ENCODE measurements at places on chromosomes 13 and 19.
A peak's percentile ranks its signal among the peaks of the same experiment; 100 is the strongest.

DNA sequence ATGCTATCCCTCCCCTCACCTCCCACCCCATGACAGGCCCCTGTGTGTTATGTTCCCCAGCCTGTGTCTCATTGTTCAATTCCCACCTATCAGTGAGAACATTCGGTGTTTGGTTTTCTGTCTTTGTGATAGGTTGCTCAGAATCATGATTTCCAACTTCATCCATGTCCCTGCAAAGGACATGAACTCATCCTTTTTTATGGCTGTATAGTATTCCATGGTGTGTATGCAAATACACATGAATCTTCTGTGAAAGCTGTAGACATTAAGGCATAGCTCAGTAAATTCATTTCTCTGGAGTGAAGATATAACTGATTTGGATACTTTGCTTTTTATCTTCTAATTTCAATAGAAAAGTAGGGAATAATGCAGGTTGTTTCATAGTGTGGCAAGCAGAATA, 125.8 kb upstream of the C1QTNF9B start:
- no peak for DNase-seq

DNA sequence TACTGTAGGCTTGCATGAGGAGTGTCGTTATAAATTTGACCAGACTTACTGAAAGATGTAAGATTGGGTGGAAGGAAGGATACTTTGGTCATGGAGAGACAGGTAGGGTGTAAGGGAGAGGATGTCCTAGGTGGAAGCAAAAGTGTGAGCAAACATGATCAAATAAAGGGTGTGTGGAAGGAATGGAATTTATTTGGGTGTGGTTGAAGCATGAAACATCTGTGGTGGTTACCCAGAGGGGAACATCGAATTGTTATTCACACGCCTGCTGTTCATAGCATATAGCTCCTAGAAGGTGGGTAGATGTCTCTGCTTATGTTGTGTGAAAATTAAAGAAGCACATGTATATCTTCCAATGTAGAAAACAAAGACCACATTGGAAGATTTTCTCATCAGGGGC, 157.7 kb downstream of the ATP8A2 start:
- DNase-seq = no peak

DNA sequence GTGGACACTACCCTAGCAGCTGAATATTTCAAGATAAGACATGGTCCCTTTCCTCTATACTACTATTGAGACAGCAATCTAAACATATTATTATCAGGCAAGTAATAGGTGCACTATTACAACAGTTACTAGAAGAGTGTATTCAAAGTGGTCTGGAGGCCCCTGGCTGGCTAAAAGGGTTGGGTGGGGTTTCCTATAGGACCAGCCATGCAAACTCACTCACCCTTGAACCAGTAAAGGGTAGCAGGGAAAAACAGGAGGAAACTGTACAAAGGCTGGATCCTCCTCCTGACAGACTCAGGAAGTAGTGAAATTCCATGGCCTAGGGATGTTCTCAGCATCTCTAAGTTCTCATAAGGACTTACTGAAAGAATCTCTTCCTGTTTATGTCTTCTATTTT, 7.7 kb downstream of the SMAD9 start:
- no peak for DNase-seq

- no peak for DNase-seq
These were observed 18.8 kb upstream of the MIR17HG start for GRCh38 chr13:91328726-91329125.

DNA sequence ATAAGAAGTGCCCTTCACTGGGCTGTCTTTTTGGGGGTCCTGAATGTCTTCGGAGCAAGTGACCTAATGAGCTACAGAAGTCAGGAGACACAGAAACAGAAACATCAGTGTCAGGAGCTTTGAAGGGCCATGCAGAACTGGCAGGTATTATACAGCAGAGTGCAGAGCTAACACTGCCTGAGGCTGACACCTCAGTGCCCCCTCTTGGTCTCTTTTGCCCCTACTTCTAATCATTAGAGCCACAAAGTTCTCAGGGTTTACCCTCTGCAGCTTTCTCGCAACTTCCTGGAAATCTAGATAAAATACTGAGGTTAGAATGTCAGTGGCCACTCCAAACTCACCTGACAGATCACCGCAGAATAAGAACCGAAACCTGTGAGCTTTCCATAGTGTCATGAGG, 172.7 kb downstream of the B3GLCT start:
- DNase-seq = no peak

DNA sequence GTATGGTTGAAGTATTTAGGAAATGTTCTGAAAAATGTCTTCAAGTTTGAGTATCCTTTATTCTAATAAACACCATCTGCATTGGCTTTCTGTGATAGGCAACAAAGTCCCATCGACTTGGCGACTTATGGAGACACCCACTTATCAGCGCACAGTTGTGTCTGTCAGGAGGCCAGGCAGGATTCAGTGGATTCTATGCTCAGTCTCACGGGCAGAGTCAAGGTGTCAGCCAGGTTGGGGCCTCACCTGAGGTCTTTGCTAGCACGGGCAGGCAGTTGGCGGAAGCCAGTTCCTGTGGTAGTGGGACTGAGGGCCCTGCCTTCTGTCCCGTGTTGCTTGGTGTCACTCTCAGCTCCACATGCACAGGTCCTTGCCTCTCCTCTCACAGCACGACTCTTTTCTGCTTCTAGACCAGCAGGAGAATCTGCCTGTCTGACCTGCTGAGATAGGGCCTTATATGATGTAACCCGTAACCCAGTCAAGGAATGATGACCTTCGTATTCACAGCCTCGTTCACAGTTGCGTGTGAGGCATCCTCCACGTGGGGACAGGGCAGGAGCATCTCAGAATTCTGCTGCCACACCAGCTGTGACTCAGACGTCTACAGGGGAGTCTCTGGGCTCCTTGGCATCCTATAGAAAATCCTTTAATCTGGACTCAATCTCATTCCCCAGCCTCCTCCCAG, 10.0 kb downstream of the CUL4A start:
- no peak for DNase-seq

DNA sequence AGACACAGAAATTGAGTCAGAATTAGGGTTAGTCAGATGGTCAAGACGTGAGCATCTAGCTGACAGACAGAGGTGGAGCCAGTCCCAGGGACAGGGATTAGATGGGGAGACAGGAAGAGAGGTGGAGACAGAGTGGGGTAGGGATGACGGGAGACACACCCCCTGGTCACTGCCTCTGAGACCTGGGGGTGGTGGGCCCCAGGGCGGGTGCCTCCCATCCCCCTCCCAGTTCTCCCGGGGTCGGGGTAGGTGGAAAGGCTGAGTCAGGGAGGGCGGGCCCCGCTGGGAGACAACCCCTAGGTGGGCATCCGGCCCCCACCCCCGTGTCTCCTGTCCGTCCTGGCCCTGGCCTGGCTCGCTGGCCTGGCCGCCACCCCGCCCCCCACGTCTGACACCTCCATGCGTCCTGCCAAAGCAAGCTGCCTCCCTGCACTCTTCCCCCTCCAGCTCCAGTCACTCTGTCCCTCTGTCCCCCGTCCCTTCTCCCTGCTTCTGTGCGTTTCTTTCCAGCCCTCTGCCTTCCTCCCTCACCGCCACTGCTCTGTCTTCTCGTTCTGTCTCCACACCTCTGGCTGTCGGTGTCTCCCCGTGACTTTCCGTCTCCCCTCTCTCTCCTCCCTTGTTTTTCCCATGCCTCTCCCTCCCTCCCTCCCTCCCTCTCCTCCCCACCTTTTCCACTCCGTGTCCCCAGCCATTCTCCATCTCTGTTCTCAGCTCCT, 15.1 kb downstream of the CCDC97 start:
- peak; percentile 56 for DNase-seq

GRCh38 chr19:55463583-55464031, 944 bp downstream of the C19orf85 start:
- no peak for DNase-seq

GRCh38 chr13:23748109-23748990, 140.8 kb downstream of the MIPEP start:
- DNase-seq = no peak

DNA sequence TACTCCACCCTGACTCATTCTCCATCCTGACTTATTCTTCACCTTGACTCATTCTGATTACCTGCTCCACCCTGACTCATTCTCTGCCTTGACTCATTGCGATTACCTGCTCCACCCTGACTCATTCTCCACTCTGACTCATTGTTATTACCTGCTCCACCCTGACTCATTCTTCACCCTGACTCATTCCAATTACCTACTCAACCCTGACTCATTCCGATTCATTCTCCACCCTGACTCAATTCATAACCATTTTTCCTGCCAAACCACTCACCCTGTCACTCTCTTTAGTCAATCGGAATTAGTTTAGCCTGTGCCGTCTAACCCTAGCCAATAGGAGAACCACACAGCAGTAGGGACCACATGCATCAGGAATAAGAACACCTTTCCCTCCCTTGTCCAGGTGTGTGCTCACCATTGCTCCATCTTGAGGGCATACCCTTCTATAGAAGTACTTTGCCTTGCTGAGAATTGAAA, 1227.4 kb upstream of the PCDH20 start:
- DNase-seq = no peak

GRCh38 chr19:40756502-40757110, 5.6 kb downstream of the SNRPA start:
- DNase-seq = no peak

DNA sequence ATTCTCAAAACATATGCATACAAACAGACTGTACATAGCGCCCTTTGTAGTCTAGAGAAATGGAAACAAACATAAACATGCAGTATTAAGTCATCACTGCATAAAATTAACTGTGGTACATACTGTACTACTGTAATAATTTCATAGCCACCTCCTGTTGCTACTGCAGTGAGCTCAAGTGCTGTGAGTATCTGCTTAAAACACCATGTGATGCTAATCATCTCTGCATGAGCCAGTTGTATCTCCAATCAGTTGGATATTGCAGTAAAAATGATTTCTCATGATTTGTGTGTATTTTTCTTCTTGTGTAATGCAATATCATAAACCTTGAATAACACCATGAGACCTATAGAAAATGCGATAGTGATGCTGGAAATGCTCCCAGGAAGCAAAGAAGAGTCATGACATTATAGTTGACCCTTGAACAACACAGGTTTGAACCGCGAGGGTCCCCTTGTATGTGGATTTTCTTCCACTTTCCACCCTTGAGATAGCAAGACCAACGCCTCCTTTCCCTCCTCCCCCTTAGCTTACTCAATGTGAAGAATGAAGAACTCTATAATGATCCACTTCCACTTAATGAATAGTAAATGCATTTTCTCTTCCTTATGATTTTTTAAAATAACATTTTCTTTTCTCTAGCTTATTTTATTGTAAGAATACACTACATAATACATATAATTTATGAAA, 4.1 kb downstream of the TNFSF13B start:
- no peak for DNase-seq

DNA sequence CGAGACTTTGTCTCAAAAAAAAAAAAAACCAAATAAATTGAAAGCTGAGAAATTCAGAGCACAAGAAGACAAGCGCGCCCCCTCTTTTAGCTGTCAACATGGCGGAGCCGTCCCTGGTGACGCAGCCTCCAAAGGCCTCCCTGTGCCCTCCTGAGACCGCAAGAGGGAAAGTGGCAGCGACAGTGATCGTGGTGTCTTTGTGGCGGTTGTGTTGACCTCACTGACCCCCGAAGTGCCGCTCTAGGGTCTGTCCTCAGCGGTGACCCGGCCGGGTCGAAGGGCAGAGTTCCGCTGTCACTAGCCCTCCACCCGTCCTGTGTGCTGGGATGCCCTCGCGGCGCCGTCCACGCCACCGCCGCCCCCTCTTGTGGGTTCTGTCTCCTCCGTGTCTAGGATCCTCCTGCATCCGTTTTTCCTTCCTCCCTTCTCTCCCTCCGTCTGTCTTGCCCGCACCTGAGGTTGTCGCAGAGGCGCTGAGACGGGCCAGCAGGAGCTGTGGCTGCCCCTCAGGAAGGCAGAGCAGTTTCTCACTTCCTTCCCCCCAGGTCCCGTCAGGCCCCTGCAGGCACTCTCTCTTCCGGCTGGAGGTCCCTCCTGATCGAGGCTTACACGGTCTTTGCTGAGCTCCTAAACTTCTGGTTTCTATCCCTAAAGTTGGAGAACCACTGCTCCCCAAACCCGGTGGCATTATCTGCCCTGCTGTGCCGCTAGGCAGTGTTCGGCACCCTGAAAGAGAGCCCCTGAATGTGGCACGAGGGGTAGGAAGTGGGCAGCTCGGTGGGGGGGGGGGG, 7.2 kb downstream of the UHRF1 start:
- peak; percentile 66 for DNase-seq

- DNase-seq = no peak
These were observed 11.5 kb downstream of the CFD start for GRCh38 chr19:870963-871401.

GRCh38 chr13:78638216-78638615, 20.7 kb downstream of the OBI1 start:
- DNase-seq = no peak

GRCh38 chr13:42807241-42807640, 25.9 kb downstream of the FAM216B start:
- no peak for DNase-seq

GRCh38 chr13:108426893-108427292, 157.4 kb downstream of the TNFSF13B start:
- DNase-seq = no peak

- no peak for DNase-seq
These were observed 31.1 kb downstream of the NOTCH3 start for GRCh38 chr19:15169541-15170285.

Data from activated T-cell treated with anti-CD3 and anti-CD28 coated beads, Interleukin-2, amount 50 U/mL, for 1 hour (primary cell).